ENCODE measurements at places on chromosomes 2 and 18. TPM values are rescaled to one million over a fixed set of nuclear protein-coding genes. Genes with fewer than 3 reads are reported as not detected.

DNA sequence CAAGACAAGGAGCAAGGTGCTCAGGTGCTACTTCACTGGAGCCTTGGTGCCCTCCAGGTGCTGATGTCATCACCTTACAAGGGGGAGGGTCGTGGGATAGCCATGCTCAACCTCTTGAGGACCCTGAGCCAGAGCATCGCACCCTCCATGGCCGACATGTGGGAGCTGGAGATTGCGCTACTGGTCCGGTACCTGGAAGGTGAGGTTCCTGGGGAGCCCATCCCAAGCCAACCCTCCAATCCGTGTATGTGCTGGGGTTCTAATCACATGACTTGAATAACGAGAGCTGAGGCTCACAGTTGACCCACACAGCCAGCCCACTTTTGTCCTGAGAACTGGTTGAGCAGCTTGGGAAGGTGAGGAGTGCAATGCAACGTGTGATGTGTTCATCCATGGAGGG, 25.9 kb downstream of the MROH2A start:
- no peak for DNase-seq

RFTN2 gene
- total RNA-seq = 0.05 TPM

- DNase-seq = peak; percentile 32
Observed at GRCh38 chr18:79245517-79246001, 150.2 kb upstream of the NFATC1 start.

LYG2 gene
- total RNA-seq = not detected

REG3G gene
- not detected for total RNA-seq

HOXD8 gene
- total RNA-seq = not detected

DNA sequence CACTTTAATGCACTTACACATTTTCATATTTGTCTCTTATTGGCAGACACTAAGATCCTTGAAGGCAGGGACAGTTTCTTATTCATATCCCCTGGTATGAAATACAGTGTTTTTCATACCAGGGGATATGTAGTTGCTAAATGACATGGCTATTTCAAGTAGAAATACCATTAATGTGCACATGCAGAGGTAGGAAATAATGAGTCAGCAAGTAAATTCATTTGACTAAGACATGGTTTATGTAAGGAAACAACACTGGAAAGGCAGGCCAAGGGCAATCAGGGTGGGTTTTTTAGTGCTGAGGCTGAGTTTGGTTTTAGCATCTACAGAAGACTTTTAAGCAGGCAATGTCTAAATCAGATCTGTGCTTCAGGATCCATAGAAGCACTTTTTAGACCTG, 155.9 kb downstream of the WDPCP start:
- no peak for DNase-seq

Data from Calu3 (cell line).